Stimulated activated CD4-positive, alpha-beta T cell treated with anti-CD3 and anti-CD28 coated beads, Interleukin-4, amount 100 ng/mL, for 1 hour (primary cell): ENCODE measurements at places on chromosomes 4 and X.

DNA sequence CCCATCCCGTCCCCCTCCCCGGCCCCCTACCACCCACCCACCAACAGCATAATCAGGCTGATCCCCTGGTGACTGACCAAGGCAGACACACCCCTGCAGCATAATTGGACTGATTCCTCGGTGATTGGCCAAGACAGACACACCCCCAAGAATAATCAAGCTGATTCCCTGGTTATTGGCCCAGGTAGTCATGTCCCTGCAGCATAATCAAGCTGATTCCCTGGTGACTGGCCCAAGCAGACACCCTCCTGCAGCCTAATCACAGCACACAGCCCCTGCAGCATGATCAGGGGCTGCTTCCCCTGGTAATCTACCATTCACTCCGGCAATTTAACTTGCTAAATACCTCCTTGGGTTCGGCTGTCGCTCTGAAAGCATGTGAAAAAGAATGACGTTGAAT is 47.5 kb upstream of the STS start:
- DNase-seq: no peak

DNA sequence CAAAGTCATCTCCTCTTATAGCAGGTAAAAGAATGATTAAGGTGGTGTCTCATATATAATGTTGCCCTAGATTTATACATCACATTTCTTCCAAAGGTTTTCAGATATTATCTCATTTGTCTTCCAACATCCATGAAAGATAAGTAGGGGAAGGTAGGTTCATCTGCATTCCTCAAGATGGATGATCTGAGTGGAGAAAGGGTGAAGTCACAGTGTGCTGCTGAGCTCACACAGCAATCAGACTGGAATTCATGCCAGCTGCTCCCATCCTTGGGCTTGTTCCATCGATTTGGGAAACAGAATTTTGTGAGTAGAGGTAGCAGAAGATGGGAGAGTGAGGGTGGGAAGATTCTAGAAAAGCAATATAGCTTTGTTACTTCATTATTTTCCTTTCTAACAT is 482.4 kb downstream of the INPP4B start:
- no peak for DNase-seq

DNA sequence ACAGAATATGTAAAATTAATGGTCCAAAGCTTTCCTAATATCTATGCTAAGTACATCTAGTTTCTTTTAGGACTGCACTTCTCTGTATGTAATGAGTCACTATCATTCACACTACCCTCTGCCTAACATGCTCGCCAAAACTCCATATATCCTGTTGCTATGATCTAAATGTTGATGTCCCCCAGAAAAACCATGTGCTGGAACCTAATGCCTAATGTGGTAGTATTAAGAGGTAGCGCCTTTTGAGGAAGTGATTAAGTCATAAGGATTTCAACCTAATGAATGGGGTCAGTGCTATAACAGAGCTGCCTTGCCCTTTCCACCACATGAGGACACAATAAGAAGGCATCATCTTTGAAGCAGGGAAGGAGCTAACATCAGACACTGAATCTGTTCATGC is 34.9 kb upstream of the NFKB1 start:
- DNase-seq: no peak

- no peak for DNase-seq
Observed at GRCh38 chr4:175419236-175419718, 392.8 kb downstream of the GPM6A start.

DNA sequence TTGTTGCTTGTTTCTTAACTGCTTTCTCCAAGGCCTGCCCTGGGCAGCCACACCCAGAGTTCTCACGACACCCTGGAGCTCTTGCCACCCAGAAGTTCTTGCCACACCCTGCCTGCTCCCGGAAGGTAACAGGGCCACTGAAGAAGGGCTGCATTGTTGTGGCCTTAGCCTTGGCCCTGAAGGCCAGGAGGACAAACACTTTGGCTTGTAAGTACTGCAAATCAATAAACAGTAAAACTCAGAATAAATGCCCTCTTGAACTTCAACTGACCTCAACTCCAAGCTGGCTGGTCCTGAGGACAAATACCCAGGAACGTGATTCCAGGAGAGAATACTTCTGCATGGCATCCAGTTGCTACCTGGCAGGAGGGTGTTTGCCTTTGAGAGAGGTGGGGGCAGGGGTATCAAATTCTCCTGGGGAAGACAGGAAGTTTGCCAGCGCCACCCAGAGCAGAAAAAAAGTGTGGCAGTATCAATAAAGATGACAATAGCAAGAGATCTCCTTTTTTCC is 54.1 kb downstream of the TLR10 start:
- no peak for DNase-seq

DNA sequence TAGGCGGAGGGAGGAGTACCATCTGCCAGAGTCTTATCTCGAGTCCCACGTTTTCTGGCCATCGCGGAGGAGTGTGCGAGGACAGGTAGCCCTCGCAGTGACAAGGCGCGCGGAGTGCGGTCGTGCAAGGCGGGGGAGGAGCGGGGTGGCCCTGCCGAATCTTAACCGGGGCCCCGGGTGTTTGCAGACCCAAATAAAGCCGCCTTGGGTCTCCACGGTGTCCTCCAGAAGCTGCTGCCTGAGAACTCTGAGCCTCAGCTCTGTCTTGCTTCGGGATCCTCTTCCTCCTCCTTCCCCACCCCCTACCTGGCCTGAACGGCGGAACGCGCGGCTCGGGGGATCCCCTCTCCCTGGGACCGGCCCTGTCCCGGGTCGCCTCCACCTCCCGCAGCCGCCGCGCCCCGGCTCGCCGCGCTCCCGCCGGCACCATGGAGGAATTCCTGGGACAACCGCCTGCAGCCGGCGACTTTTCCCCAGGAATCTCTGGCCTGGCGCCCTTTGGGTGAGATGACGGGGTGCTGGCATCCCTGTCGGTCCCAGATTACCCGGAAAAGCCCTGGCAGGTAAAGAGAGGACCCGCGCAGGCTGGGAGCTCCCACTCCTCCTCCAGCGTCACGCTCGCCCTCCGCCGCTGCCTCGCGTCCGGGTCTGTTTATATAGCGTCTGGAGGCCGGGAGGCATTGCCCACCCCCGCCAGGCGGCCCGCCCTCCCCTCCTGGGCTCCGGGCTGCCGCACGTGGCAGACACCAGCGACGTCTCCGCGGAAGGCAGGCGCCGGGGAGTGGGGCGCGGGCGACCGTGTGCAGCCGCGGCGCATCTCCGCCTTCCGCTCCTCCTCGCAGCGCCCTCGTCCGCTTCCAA is at the start of gene GALNTL6:
TSS of gene GALNTL6 (plus strand) at position 740 of the 861 bp plus-strand sequence.
- no peak for DNase-seq

DNA sequence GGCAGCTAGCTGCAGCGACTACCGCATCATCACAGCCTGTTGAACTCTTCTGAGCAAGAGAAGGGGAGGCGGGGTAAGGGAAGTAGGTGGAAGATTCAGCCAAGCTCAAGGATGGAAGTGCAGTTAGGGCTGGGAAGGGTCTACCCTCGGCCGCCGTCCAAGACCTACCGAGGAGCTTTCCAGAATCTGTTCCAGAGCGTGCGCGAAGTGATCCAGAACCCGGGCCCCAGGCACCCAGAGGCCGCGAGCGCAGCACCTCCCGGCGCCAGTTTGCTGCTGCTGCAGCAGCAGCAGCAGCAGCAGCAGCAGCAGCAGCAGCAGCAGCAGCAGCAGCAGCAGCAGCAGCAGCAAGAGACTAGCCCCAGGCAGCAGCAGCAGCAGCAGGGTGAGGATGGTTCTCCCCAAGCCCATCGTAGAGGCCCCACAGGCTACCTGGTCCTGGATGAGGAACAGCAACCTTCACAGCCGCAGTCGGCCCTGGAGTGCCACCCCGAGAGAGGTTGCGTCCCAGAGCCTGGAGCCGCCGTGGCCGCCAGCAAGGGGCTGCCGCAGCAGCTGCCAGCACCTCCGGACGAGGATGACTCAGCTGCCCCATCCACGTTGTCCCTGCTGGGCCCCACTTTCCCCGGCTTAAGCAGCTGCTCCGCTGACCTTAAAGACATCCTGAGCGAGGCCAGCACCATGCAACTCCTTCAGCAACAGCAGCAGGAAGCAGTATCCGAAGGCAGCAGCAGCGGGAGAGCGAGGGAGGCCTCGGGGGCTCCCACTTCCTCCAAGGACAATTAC is 1.4 kb downstream of the AR start:
- no peak for DNase-seq

GRCh38 chrX:107684956-107685385 is 56.7 kb downstream of the PRPS1 start:
- DNase-seq: no peak
